ENCODE measurements at places on chromosomes 4 and X.

DNA sequence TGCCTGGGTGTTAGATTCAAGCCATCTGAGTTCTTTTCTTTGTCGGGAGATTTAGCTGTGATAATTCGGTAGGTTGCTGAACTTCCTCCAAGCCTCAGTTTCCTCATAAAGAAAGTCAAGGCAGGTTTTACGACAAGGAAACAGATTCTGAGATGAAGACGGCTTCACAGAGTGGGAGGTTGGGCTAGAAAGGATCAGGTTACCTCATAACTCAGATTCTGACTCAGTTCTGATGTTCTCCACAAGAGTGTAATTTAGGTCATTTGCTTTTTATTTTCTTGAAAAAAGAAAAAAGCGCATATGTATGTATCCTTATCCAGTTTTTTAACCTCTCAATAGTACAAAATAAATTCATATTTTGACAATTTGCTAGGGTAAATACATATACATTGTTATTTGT lies 47.2 kb upstream of the ELOVL6 start:
- no peak for DNase-seq

DNA sequence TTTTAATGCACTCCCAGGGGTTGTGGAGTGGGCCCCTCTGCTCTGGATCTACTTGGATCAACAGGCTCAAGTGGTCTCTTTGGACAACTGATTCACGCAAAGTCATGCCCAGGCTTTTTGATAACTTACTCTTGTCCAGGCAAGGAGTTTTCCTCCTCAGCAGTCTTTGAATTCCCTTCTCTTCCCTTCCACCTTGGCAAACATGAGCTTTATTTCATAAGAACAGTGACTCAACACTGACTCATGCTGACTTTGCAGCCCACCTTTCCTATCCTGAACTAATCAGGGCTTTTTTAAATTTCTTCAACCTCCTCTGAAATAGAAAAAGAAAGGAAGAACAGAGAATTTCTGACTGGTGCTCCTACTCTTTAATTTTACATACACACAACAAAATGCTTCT lies 132.1 kb upstream of the LDB2 start:
- no peak for DNase-seq

- DNase-seq, result no peak
These were observed 73.0 kb downstream of the ABLIM2 start for GRCh38 chr4:8085491-8086117.

DNA sequence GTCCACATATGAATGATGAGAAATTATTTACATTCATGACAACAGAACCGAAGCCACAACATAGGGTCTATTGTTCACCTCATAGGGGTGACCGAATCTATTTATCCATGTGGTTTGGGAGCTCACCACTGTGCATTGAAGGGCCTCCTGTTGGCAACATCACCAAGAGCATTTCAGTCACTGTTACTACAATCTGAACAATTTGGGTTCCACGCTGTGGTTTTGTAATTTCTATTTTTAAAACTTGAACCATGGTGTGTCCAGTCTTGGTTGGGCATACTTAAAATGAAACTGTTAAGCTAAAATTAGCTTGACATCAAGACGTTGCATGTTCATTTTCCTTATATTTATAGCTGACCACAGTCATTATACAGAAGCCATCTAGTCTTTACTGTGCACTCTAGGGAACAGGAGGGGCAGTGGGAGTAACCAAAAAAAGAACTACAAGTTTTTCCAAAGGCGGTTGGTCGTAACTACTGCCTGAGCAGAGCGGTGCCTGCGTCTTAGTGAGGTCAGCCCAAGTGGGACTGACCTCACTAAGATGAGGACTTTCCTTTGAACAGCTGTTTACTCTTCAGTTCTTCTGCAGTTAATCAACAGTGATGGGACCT lies 192.1 kb downstream of the SPRY1 start:
- peak; percentile 23 for DNase-seq

- DNase-seq, result no peak
These were observed 174.6 kb downstream of the PCDH10 start for GRCh38 chr4:133323670-133324069.

DNA sequence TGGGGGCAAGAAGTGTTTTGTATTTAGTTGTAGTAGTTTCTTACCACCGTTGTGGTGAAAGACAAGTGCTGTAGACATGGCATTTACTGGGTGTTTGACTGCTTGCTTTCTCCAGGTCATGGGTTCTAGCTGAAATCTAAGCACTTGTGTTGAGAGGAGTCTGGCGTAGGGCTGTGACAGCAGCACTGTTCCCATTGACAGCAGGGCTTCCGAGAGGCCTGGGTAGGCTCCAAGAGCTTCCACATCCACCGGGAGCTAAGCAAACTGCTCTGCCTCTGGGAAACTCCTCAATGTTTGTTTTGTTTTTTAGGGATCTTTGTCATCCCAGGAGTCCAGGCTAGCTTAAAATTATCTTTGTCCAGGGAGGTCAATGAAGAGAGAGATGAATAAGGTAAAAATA lies 44.3 kb downstream of the BMPR1B start:
- DNase-seq, result peak; percentile 15

GRCh38 chr4:83574247-83574646 lies 38.3 kb downstream of the GPAT3 start:
- DNase-seq, result no peak
